Stimulated activated naive CD4-positive, alpha-beta T cell (primary cell): ENCODE measurements at places on chromosomes 6 and 20.

GRCh38 chr6:42974919-42975505, 4.0 kb downstream of the PEX6 start:
- DNase-seq, result no peak

DNA sequence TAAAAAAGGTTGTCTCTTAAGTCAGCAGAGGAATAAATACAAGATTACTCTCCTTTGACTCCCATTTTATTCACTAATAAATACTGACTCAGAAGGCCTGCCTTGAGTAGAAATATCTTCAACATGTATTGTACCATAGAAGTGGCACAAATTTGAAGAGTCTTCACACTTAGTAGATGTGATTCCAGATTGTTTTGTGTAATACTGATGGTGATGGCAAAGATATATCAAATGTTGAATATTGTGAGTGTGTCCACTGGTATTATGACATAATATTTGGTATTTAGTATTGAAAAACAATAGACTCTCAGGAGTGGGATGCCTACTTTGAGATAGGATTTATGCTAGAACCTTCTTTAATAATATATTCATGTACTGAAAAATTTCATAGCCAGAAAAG, 7.0 kb downstream of the ADGRB3 start:
- DNase-seq, result no peak

DNA sequence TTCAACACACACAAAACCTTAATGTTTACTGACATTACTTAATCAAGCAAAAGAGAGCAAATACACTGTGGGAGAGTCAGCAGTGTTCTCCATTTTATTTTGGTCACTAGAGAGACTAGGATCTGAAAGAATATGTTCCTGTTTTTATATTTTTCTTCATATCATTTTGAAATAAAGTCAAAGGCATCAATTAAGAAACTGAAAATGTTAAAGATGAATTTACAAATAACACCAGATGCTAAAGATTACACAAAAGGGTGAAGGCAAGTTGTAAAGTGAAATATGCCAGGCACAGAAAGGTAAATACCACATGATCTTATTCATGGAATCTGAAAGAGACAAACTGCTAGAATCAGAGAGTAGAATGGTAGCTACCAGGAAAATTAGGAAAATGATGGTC, 60.3 kb upstream of the FABP7 start:
- DNase-seq, result no peak

GRCh38 chr6:42511803-42512422, 51.9 kb upstream of the UBR2 start:
- no peak for DNase-seq

DNA sequence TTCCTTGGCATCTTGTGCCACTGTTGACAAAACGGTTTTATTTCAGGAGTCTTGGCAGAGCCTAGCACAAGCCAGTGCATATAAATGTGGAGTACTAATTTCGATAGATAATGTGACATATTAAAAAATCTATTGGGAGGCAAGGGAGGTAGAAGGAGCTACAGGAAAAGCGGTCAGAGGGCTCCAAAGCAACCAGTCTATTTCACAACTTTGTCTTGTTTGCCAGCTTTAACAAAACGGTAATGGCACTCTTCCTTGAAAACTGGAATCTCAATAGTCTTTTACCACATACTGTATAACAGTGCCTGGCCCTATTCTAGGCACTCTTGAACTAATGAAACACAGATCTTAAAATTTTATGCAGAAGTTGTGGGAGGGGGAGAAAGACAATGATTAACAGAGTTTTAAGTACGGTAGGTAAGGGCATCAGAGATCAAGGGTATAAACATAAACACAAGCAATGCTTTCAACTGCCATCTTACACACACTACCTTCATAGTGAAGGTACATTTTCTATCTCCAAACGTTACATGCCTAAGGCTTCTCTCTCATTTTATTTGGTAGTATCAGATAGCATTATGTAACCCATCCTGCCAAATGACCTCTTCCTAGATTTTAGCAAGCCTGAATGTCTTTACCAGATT, 33.5 kb upstream of the SYNCRIP start:
- DNase-seq, result no peak

DNA sequence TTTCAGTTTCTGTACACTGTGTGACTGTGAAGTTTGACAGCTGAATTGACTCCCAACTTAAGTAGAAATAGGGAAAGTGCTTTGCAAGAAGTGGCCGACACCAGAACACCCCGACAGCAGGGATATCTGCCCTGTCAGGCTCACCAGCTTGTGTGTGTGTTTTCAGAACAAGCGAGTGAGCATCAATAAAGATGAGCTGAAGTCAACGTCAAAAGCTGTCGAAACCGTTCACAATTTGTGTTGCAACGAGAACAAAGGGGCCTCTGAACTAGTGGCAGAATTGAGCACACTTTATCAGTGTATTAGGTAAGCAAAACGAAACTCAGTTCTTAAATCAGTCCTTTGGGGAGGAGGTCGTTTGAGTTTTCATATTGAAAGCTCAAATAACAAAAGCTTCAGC, 10.7 kb downstream of the NELFCD start:
- no peak for DNase-seq
